NCI-H1048 (cell line): ENCODE measurements at places on chromosomes 5 and 9.

GRCh38 chr9:96058218-96058617 lies 182.7 kb downstream of the ERCC6L2 start:
- DNase-seq, result no peak

DNA sequence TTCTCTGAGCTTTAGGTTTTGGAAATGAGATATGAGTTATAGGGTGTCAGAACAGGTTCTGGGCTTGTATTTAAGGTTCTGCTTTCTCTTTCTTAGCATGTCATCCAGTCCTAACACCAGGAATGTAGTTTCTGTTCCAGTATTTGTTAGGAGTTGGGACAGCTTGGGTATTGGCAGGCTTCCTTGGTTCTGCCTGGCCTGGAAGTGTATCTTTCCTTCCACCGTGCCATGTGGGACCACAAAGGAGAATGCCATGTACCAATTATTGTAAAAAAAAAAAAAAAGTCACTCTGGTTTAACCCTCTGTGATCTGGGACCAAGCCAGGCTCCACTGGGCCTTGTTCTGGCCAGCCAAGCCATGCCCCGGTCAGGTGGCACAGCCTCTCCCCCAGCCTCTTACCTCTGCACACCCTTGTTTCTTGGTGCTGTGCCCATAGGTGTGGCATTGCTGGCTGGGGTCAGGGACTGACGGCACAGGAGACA lies 47.8 kb downstream of the ARHGAP26 start:
- DNase-seq, result no peak

DNA sequence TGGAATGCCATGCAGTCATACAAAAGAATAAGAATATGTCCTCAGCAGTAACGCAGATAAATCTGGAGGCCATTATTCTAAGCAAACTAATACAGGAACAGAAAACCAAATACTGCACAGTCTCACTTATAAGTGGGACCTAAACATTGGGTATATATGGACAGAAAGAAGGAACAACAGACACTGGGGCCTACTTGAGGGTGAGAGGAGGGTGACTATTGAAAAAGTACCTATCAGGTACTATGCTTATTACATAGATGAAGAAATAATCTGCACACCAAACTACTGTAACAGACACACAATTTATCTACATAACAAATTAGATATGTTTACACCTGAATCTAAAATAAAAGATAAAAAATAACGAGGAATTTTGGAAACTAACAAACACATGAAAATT lies 38.8 kb downstream of the MEIKIN start:
- no peak for DNase-seq

- no peak for DNase-seq
Observed at GRCh38 chr5:218457-219291, 554 bp downstream of the SDHA start.

DNA sequence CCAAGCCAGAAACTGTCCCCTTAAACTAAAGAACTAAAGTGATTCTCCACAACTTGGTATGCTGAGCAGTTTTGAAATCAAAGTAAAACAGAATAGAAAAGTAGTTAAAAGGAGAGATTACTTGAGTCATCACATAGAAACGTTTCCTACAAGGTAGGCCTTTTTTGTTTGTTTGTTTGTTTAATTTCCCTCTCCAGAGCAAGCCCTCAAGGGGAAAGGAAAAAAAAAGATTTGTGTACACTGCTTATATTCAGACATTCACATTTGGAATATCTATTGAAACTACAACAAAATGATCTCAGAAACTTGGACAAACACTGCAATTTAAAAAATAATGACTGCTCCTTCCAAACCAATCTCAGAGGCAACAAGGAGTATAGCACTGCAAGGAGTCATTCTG lies 304.7 kb upstream of the NREP start:
- no peak for DNase-seq

- DNase-seq, result no peak
Observed at GRCh38 chr9:79709743-79710674, 138.2 kb downstream of the TLE4 start.

GRCh38 chr5:174223355-174223754 lies 177.8 kb downstream of the NSG2 start:
- no peak for DNase-seq

DNA sequence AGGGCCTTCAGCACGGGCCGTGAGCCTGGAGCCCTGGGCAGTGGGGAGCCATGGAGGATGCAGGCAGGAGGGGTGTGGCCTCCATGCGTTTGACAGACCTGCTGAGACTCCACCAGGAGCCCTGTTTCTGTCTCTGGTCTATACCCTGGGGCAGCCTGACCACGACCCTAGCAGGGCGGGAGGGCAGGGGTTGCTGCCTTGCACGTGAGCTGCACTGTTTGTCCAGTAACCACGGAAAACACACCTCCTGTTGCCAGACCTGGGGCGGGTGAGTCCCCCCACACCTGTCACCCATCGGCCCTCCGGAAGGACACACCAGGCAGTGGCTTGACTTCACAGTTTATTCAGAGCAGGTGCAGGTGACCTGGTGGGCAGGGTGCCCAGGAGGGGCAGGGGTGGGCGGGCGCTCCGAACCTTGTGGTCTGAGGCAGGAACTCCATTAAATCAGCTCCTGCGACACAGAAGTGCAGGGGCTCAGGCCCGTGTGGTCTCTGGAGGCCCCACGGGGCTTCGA lies 3.9 kb downstream of the LCN8 start:
- no peak for DNase-seq

DNA sequence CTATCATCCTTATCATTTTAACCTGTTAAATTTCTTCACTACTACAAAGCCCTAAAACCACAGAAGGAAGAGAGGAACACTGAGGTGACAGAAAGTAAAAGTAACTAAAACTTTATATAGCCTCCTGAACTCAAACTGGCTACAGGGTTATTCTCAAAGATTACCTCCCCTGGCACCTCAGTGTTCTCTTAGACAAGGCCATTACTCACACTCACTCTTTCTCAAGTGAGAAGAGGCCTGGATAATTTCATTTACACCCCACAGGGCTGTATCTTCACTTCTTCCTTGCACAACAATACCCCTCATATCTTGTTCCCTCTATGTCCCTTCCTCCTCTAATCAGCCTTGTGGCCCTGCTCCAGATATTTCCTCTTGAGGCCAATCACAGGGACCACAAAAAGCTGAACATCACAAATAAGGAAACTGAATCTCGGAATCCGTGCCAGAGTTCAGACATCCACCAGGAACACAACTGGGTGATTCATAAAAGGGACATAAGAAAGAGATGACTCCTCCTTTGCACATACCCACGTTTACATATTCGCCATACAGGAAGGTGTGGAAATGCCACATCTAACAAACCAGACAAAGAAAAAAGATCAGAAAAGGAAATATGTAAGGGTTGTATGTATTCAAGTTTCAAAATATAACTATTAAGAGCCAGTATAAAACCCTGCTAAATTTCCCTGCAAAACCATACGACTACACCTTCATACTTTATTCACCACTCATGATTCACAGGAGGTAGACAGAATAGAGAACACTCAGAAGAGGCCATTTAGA lies 1.7 kb upstream of the KLHL3 start:
- DNase-seq, result no peak

DNA sequence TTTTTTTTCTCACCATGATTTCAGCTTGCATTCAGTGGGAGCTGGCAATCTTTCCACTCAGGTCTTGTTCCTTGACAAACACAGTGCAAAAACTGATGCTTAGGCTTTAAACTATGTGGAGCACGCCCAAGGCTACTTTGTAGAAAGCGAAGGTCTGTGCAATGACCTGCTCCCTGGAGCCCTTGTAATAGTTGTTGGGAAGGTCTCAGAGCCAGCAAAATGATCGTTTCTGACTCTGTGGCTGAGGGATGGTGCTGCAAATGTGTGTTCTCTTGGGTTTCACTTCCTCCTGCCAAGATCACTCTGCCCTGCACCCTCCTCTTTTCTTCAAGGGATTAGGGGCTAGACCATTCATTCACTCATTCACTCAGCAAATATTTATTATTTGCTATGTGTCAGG lies 249.7 kb upstream of the MAP3K1 start:
- DNase-seq, result no peak

- no peak for DNase-seq
Observed at GRCh38 chr5:80654054-80654390, 430 bp upstream of the MSH3 start.

- no peak for DNase-seq
Observed at GRCh38 chr5:54837981-54838380, 147.4 kb downstream of the ESM1 start.

DNA sequence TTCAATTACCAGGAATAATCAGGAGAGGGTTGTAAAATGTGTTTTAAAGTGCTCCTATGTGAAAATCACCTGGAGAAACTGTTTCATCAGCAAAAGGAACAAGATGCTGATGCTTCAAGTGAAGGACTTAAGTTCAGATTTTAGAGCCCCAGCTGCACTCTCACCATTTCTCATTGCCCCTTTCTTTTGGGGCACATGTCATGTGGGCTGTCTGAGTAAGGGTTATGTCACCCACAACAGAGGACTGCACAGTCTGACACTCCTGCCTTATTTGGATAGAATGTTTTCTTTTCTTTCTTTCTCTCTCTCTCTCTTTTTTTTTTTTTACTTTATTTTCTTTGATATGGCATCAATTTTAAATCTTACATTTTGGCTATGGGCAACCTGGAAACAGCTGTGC lies 204.1 kb upstream of the EFNA5 start:
- DNase-seq, result no peak

DNA sequence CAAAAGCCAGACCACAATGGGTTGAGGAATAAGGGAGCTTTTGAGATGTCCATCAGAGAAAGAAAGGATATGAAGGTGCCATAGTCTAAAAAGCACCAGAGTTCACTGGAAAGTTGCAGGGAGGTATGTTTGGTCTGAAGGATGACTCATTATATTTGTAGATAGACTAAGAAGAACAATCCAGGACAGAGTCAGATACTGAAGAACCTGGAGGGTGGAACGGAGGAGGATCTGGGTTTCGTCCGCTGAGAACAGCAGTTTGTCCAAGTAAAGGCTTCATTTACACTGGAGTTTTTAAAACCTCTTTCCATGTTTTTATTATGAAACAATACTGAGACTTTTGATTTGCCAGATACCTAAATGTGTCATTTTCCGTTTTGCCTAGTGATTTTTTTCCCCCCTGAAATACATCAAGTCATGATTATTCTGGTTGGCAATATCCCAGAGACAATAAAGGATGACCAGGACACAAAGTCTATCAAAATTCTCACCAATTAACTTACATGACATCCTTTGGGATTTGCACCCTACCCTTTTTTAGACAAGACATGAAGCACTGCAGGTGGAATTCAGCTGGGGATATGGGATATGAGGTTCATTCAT lies 219.9 kb downstream of the MLLT3 start:
- DNase-seq, result no peak

- no peak for DNase-seq
Observed at GRCh38 chr9:113219186-113219936, 1.7 kb downstream of the FKBP15 start.

DNA sequence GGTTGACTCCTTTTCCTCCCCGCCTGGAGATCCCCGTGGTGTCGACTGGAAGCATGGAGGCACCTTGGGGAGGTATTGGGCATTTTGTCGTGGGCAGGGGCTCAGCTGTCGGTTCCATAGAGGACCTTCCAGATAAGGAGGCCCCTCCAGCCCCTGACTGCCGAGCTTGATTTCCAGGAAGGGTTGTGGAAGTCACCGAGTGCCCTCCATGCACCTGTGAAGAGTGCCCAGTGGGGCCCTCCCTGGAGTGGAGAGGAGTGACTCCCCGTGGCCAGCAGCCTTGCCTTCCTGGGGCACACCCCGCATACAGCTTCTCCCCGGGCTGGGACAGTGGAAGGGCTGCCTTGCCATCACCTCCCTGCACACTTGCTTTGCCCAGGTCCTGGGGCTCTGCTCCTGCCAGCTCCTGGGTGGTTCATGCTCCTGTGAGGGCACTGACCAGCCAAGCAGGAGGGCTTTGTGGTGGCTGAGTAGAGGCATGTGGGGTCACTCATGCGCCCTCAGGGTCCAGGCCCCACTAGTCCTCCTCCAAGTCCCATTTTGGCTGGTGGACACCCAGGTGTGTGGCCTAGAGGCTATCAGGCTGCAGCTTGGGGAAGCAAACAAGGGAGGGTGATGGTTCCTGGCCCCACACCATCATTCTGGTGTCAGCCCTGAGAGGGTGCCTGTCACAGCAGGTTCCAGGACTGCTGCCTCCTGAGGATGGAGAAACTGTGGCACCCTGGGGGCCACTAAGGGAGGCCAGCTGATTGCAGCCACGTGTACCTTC lies 133.0 kb downstream of the WNK2 start:
- no peak for DNase-seq

DNA sequence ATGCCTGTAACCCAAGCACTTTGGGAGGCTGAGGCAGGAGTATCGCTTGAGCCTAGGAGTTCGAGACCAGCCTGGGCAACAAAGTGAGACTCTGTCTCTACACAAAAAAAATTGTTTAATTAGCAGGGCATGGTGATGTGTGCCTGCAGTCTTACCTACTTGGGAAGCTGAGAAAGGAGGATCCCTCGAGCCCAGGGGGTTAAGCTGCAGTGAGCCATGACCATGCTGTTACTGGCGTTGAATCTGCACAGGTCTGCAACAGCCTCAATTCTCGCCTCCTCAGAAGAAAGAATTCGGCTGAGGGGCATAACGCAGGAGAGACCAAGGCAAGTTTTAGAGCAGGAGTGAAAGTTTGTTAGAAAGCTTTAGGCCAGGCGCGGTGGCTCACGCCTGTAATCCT lies 18.0 kb downstream of the CCT5 start:
- DNase-seq, result no peak

DNA sequence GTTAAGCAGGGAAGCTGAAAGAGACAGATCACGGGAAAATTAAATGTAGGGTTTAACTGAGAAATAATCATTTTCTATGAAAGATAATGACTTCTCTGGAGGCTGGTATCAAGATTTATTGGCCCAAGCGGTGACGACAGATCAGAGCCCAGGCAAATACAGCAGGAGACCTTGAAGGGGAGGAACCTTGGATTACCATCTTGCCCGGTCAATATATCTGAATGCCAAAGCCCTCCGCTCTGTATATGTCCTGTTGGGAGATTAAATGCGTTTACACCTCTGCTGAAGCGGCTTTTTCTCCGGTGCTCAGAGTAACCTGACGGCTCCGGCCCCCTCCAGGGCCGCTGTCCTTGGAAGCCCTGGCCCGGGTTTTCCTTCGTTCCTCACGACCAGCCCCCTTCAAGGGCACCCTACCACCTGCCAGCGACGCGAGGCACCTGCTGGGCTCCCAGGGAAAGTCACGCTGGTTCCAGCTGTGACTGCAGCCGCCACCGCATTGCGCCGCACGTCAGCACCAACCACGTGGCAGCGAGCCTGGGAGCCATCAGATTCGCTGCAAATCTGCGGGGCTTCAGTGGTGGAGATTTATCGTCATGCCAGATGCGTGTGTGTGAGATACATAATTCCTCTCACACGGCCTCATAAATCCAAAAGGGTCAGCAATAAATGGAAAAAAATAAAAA lies 4.4 kb upstream of the QSOX2 start:
- no peak for DNase-seq

DNA sequence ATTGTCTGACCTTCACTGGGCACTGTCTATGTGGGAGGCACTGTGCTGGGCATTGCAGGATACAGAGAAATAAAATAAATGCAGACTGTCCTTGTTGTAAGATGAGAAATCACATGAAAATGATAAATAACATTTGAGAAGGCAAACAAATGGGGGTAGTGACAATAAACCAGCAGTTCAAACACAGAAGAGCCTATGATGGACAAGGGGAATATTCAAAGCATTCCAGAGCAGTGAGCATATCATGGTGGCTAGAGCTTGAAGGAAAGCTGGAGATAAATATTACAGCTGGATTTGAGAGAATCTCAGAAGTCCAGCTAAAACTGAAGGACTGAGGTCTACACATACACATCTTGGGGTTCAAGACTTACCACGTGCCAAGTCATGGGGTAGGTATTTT lies 209.9 kb downstream of the ASTN2 start:
- DNase-seq, result no peak

- no peak for DNase-seq
Observed at GRCh38 chr5:73274881-73275663, 102.1 kb downstream of the TMEM174 start.

GRCh38 chr5:67875601-67876000 lies 340.0 kb upstream of the PIK3R1 start:
- DNase-seq, result no peak
